ENCODE measurements at places on chromosomes 12 and 14. TPM values are rescaled to one million over a fixed set of nuclear protein-coding genes. Genes with fewer than 3 reads are reported as not detected.

Gene CKAP4
- 99.1 TPM for total RNA-seq

- DNase-seq: no peak
These were observed 7.0 kb downstream of the TNS2 start for GRCh38 chr12:53056901-53057300.

Gene TSPAN19
- not detected for total RNA-seq

GRCh38 chr14:105168979-105169507 is 467 bp upstream of the JAG2 start:
- DNase-seq: no peak

Gene RASSF8
- 51.2 TPM for total RNA-seq

Gene KRT75
- total RNA-seq: 38.5 TPM

GRCh38 chr14:96658611-96659010 is 138.6 kb upstream of the VRK1 start:
- DNase-seq: no peak

DNA sequence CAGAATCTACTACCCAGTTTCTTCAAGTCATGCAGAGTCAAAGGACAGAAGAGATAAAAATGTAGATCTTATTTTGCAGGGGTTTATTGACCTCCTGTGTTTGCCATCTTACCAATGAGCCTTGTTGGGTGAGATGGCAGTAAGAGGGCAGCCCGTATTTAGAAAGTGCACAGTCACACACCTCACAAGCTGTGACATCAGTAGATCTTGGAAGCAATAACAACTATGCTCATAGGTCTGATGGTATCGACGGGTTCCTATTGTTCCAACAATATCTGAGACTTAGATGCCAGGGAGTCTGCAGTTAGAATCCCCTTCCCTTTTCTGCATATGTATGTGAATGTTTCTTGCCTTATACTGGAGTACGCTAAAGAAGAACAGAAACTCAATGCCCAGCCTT is 189.0 kb upstream of the DYRK2 start:
- no peak for DNase-seq

- no peak for DNase-seq
These were observed 979.0 kb downstream of the TMTC2 start for GRCh38 chr12:83665634-83666218.

- peak; percentile 87 for DNase-seq
These were observed 3.5 kb upstream of the ANKRD52 start for GRCh38 chr12:56261503-56262232.
